Spinal cord (tissue), 10 donors: ENCODE measurements at places on chromosomes 12 and 14. TPM values are rescaled to one million over a fixed set of nuclear protein-coding genes. Genes with fewer than 3 reads are reported as not detected.

GRCh38 chr14:54749180-54749579 lies 153.4 kb downstream of the GCH1 start:
- no peak for DNase-seq
- H3K4me1 ChIP-seq: peaks cover 6% of the 10 kb centered on the region
- no peak overlapping the region for H3K4me3 ChIP-seq

- no peak for DNase-seq
- peak overlapping the region; percentile 39 for H3K4me3 ChIP-seq
- no peaks in the 10 kb centered on the region for H3K36me3 ChIP-seq
- H3K27me3 ChIP-seq: no peaks in the 10 kb centered on the region
- H3K27ac ChIP-seq: no peak overlapping the region
- peaks cover 4% of the 10 kb centered on the region for H3K4me1 ChIP-seq
Observed at GRCh38 chr14:21308132-21308478, 28.2 kb downstream of the RPGRIP1 start.

GRCh38 chr12:51421266-51421884 lies 3.3 kb upstream of the SLC4A8 start:
- H3K36me3 ChIP-seq: no peaks in the 10 kb centered on the region
- DNase-seq: peak; percentile 64
- H3K27me3 ChIP-seq: no peaks in the 10 kb centered on the region

GRCh38 chr14:71933001-71933587 lies 865 bp downstream of the RGS6 start:
- H3K4me3 ChIP-seq: peak overlapping the region; percentile 43
- peaks cover 13% of the 10 kb centered on the region for H3K4me1 ChIP-seq
- no peaks in the 10 kb centered on the region for H3K36me3 ChIP-seq

CLEC4E gene
- total RNA-seq: 1.6 TPM
